Activated CD8-positive, alpha-beta memory T cell treated with anti-CD3 and anti-CD28 coated beads for 1 hour (primary cell): ENCODE measurements at places on chromosomes 5 and 9.

GRCh38 chr5:127014573-127014972 lies 15.8 kb downstream of the MARCHF3 start:
- DNase-seq: no peak

- no peak for DNase-seq
These were observed 19.6 kb upstream of the GABRB2 start for GRCh38 chr5:161566081-161566480.

- DNase-seq: no peak
These were observed 69.5 kb downstream of the KCNT1 start for GRCh38 chr9:135771401-135772051.

- no peak for DNase-seq
These were observed 232.6 kb downstream of the KIAA0825 start for GRCh38 chr5:94385767-94386166.

- no peak for DNase-seq
These were observed 21.9 kb upstream of the ANXA6 start for GRCh38 chr5:151179489-151179840.

DNA sequence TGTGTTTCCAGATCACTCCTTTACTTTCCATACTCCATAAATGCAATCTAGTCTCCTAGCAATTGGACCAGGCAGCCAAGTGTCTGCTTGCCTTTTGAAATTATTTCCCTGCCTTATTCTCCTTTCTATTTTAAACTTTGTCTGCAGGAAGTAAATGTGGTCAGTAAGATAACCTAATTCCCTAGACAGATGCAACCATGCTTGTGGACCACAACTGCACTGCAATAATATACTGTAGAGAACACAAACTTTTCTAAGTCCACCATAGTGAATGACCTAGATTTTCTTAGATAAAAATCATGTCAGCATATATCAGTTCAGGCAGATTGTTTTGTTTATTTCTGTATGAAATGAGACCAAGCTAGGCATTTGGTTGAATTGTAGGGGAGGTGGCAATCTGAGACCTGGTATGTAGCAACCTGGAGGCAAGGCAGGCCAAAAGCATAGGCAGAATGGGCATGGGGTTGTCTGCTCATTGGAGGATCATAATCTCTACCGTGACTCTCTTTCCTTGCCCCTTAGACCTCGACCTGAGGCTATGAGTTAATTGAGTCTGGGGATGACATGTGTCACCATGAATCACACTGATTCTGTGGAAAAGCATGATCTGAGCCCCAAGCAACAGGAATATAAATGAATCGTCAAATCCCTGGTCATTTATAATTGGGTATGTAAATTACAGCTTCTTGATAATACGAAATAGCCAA lies 20.7 kb downstream of the ACTL7B start:
- no peak for DNase-seq

- DNase-seq: no peak
These were observed 15.4 kb upstream of the NPR2 start for GRCh38 chr9:35776018-35776417.

GRCh38 chr9:38127271-38127839 lies 58.3 kb upstream of the SHB start:
- no peak for DNase-seq

GRCh38 chr9:132783006-132783405 lies 95.1 kb downstream of the AK8 start:
- no peak for DNase-seq

DNA sequence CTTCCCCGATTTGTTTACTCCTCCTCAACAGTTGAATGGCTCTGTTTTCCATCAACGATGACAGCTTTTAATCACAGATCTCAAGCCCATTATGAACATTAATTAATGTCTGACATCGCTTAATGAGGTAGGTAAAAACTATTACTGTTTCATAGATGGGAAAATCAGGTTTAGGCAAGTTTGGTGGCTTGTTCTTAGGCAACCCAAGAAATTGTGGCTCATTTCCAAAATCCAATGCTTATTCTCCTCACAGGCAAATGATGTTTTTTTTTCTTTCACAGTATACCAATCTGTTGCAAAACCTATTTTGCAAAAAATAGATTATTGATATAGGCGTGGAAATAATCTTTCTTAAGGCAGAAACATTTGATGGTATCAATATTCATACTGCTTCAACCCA lies 70.8 kb upstream of the CHD1 start:
- DNase-seq: no peak

- peak; percentile 74 for DNase-seq
These were observed 30.8 kb downstream of the SKP1 start for GRCh38 chr5:134145779-134146581.

DNA sequence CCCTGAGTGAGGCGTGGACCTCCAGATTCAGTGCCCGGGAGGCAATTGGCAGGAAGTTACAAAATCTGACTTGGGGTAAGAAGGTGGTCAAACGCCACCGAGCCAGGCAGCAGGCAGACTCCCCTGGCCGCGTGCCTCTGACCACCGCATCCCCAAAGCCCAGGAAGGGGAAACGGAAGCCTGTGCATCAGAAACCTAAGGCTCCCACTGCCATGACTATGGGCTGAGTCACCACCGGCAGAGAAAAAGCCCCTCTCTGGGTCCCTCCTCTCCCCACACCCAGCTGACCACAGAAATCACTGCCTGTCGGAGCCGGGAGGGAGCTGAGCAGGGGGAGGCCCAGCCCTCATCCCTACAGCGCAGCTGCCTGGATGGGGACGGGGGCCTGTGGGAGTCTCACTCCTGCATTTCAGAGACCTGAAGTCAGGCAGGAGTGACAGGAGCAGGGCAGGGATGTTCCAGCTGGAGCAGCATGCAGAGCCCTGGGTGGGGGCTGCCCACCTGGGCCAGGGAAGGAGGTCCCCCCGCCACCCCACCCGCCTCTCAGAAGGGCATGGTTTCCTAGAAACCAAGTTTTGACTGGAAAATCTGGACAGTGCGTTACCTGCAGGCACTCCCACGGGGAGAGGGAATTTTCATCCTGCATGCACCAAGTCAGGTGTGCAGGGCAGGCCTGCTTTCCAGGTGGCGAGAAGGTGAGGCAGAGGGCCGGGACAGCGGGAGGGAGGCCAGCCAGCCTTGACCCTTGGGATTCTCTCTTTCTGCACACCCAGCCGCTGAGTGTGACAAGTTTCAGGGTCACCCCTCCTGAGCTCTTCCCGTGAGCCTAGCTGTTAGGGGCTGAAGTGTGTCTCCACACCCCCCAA lies 68.2 kb downstream of the LRSAM1 start:
- DNase-seq: no peak

GRCh38 chr9:23754551-23754950 lies 71.5 kb downstream of the ELAVL2 start:
- DNase-seq: no peak

GRCh38 chr5:137825165-137825564 lies 42.5 kb upstream of the MYOT start:
- DNase-seq: no peak

DNA sequence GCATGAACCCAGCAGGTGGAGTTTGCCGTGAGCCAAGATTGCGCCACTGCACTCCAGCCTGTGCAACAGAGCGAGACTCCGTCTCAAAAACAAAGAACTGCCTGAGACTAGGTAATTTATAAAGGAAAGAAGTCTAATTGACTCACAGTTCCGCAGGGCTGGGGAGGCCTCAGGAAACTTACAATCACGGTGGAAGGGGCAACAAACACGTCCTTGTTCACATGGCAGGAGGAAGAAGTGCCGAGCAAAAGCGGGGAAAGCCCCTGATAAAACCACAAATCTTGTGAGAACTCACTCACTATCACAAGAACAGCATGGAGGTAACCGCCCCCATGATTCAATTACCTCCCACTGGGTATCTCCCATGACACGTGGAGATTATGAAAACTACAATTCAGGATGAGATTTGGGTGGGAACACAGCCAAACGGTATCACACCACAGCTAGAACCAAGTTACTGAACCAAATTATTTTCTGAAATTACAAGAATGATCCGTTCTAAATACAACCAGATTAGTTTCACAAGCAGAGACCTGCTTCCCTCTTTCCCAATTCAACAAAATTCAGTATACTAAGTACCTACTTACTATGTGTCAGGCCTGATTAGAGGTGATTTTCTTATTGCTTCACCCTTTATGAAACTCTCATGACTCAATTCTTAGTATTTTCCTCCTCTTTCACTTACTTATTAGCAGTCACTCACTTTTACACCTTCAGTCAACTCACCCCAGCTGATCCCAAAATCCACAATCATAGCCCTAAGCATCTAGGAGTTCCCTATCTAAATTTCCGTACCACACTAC lies 8.4 kb downstream of the UBTD2 start:
- no peak for DNase-seq

- DNase-seq: no peak
These were observed 14.0 kb downstream of the SEC61B start for GRCh38 chr9:99235926-99236634.

- DNase-seq: no peak
These were observed 81.2 kb upstream of the MIER3 start for GRCh38 chr5:57033103-57033502.

GRCh38 chr9:86034863-86035734 lies 64.3 kb downstream of the GOLM1 start:
- DNase-seq: no peak

GRCh38 chr5:158545949-158546530 lies 553.7 kb downstream of the EBF1 start:
- DNase-seq: no peak

DNA sequence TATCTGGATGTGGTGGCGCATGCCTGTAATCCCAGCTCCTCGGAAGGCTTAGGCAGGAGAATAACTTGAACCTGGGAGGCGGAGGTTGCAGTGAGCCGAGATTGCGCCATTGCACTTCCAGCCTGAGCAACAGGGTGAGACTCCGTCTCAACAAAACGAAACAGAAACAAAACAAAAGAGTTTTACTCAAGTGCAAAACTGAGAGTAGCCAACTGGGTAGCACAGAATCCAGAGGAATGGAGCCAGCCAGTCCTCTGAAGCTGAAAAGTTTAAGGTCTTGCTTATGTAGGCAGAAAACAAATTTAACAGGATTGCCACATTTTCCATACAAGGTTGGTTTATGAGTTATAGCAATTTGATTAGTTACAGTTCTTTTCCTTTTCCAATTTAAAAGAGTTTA lies 32.0 kb downstream of the SPIN1 start:
- DNase-seq: no peak

- DNase-seq: no peak
These were observed 155.4 kb downstream of the SEMA6A start for GRCh38 chr5:116419258-116419657.

DNA sequence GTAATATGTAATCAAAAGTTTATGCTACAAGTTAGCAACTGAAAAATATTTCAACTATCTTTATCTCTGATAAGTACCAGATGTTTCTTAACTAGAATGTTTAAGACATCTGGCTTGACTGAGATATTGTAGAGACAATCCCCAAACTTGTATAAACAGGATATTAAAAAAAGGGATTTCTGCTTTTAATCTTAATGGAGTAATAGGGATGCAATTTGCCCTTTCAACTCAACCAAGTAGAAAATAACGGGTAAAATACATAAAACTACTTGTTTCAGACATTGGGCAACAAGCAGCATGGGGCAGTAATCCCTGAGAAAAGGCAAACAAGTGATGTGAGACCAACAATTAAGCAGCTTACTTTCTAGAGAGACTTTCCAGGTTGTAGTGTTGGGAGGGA lies 9.4 kb upstream of the ADAMTS12 start:
- no peak for DNase-seq

GRCh38 chr5:126624534-126624933 lies 23.8 kb downstream of the PHAX start:
- DNase-seq: no peak

- no peak for DNase-seq
These were observed 46.2 kb upstream of the RNF20 start for GRCh38 chr9:101487443-101487840.

GRCh38 chr5:54905942-54906537 lies 79.4 kb downstream of the ESM1 start:
- DNase-seq: peak; percentile 50

DNA sequence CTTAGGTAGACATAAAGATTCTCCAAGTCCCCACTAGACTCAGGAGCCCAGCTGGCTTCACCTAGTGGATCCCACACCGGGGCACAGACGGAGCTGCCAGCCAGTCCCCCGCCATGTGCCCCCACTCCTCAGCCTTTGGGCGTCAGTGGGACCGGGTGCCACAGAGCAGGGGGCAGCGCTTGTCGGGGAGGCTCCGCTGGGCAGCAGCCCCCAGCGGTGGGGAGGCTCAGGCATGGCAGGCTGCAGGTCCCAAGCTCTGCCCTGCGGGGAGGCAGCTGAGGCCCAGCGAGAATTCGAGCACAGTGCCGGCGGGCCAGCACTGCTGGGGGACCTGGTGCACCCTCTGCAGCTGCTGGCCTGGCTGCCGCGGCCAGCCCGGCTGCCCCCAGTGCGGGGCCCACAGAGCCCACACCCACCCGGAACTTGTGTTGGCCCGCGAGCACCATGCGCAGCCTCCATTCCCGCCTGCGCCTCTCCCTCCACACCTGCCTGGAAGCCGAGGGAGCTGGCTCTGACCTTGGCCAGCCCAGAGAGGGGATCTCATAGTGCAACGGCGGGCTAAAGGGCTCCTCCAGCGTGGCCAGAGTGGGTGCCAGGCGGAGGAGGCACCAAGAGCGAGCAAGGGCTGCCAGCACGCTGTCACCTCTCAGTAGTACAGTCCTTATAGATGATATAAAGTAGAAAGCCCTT lies 390.7 kb downstream of the PLK2 start:
- DNase-seq: no peak

- no peak for DNase-seq
These were observed 94.0 kb upstream of the DNAH5 start for GRCh38 chr5:14038341-14038959.

- DNase-seq: no peak
These were observed 186.3 kb downstream of the AOPEP start for GRCh38 chr9:94912700-94913249.

GRCh38 chr9:98775831-98776441 lies 20.4 kb downstream of the ANKS6 start:
- DNase-seq: no peak

- DNase-seq: no peak
These were observed 281.7 kb upstream of the IRX2 start for GRCh38 chr5:3033033-3033755.

DNA sequence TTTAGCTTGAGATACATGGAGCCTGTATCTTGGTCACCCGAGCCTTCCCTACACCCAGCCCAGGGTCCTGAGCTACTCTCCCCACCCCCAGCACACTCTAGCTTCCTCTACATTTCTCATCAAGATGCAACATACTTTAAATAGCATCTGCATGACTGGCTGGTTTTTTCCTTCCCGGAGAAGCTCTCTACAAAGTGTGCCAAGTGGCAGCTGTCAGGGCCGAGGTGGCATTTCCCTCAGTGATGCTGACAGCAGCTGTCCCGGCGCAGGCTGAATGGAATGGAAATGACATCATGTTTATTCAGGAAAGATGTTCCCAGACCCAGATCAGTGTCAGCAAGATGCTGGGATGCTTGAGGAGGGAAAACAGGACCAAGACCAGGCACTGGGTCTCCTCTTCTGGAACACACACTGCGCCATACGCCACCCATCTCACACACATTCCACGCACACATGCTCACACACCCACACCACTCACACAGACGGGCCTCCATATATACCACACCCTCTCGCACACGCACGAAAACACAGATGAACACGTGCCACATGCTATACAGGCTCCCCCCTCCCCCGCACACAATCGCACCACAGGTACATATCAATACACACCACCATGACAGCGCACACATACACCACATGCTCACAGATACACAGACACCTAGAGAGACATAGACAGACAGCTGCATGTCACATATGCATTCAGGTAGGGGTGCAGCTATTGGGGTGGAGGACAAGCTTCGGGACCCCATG lies 67.8 kb downstream of the LHX2 start:
- no peak for DNase-seq

GRCh38 chr5:80189201-80189600 lies 66.6 kb downstream of the SERINC5 start:
- no peak for DNase-seq

- no peak for DNase-seq
These were observed 11.3 kb upstream of the IGFBPL1 start for GRCh38 chr9:38435521-38435920.
